ENCODE measurements at places on chromosomes 2 and 18.

DNA sequence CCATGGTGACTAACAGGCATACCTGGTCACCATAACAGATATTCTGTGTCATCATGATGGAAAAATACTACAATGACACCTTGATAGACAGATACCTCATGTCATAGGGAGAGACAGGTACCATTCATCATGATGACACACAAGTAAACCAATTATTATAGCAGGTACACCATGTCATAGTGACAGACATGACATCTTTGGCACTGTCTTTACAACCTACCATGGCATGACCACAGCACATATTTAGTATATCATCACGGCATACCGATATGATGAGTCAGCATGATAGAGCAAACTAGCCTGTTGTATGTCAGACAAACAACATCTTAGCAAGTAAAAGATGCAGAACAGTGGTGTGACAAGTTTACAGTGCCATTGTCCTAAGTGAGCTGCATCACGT, 101.3 kb upstream of the KLHL29 start:
- no peak overlapping the region for H3K27ac ChIP-seq
- H3K4me3 ChIP-seq, result no peak overlapping the region
- peaks cover 9% of the 10 kb centered on the region for H3K4me1 ChIP-seq
- H3K27me3 ChIP-seq, result no peaks in the 10 kb centered on the region
- no peak for DNase-seq
- H3K36me3 ChIP-seq, result no peaks in the 10 kb centered on the region

DNA sequence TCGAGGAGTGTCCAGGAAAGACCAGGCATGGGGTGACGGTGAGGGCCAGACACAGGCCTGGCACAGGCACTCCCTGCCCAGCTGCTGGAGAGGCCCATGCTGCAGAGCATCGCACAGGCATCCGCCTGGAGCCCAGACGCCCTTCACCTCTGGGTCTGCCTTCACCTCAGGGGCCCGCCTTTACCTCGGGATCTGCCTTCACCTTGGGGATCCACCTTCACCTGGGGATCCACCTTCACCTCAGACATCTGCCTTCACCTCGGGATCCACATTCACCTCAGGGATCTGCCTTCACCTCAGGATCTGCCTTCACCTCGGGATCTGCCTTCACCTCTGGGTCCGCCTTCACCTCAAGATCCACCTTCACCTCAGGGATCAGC, 7.7 kb downstream of the KIF1A start:
- H3K4me1 ChIP-seq, result no peaks in the 10 kb centered on the region
- peak; percentile 34 for DNase-seq
- no peak overlapping the region for H3K27ac ChIP-seq
- no peak overlapping the region for H3K4me3 ChIP-seq

DNA sequence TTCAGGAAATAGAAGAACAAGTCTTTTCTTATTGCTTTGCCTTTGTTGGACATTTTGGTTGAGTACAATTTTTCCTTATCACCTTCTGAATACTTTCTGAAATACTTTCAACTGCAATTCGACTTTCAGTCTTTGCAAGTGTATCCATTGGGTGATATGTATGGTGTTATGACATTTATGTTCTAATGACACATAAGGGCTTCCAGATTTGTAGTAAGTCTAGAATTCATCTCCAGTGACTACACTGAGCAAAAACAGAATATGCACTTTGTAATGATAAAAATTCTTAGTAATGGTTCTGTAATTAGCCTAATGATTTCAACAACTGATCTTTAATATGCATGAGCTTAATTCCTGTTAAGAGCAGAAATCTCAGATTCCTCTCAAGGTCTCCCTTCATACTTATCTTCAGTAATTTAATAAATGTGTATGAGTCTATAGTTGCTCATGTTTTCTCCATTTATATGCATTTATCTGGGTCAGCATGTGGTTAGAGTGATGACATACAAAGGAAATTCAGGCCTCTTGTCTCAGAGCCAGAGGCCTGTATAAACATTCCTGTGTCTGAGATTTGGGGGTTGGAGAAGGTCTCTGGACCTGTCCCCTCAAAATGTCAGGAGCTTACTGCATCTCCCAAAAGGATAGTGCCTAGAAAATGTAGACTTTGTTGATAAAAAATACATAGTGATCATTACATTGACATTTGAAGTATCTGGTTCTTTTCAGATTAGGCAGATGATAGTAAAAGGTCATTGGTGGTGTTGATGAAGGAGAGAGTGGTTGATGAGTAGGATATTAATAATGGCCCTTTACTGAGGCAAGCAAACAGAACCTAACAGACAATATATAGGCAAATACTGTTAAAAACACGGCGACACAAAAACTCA, 114.9 kb downstream of the QPCT start:
- H3K4me1 ChIP-seq, result no peaks in the 10 kb centered on the region
- H3K27ac ChIP-seq, result no peak overlapping the region
- DNase-seq, result no peak

DNA sequence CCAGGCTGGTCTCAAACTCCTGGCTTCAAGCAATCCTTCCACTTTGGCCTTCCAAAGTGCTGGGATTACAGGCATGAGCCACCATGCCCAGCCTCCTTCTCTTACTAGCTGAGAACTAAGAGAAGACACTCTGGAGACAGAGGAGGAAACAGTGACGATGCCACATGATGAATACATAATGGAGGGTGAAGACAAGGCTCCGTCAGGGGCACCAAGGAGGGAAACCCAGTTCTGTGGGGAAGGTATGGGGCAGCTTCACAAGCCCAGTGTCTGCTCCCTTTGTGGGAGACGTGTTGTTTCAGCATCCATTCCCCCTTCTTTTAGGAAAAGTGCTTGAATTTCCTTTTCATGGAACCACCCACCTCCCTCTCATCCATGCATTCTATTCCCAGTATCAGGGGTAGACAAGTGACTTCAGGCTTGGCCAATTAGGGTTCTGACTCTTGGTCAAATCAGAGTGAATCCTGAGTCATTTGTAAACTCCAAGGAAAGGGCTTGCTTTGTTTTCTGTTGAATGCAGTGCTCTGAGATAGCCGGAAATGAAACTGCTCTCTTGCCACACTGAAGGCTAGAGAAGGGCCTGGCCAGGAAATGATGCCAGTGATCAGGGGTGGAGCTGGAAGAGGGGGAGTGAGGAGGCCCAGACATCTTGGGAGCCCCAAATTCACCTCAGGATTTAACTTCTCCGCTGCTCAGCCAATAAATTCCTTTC, 23.7 kb downstream of the TMEM127 start:
- DNase-seq, result no peak
- H3K4me1 ChIP-seq, result no peaks in the 10 kb centered on the region
- H3K27ac ChIP-seq, result peak overlapping the region; percentile 33
- no peaks in the 10 kb centered on the region for H3K36me3 ChIP-seq
- H3K4me3 ChIP-seq, result no peak overlapping the region
- H3K27me3 ChIP-seq, result no peaks in the 10 kb centered on the region

All from kidney (tissue), 22 donors.